Daoy (cell line): ENCODE measurements at places on chromosomes 7 and 10. TPM values are rescaled to one million over a fixed set of nuclear protein-coding genes. Genes with fewer than 3 reads are reported as not detected.

Gene TBX20
- 1.9 and 7.6 TPM in 2 replicates for total RNA-seq

Gene DRGX
- total RNA-seq = not detected in 2 replicates

Gene FRMD4A
- total RNA-seq = 20.2 and 300 TPM in 2 replicates

Gene NSUN6
- total RNA-seq = 8.5 and 13.5 TPM in 2 replicates

Gene GAD2
- total RNA-seq = not detected in 2 replicates

Gene TIMM23B
- 5.8 and 7.6 TPM in 2 replicates for total RNA-seq

Gene PRF1
- not detected in 2 replicates for total RNA-seq

Gene ACBD7
- 8.5 and 10.2 TPM in 2 replicates for total RNA-seq

Gene NUTM2D
- 0.86 and 1.6 TPM in 2 replicates for total RNA-seq

Gene NUTM2A
- 0.17 and 0.24 TPM in 2 replicates for total RNA-seq

Gene MAGI2
- total RNA-seq = 0.06 and 0.34 TPM in 2 replicates

Gene SLC26A3
- total RNA-seq = not detected in 2 replicates

Gene BLNK
- not detected in 2 replicates for total RNA-seq

Gene MMD2
- total RNA-seq = not detected in 2 replicates

Gene ARMC3
- not detected in 2 replicates for total RNA-seq

Gene COG5
- total RNA-seq = 50.6 and 72.6 TPM in 2 replicates
